ENCODE measurements at places on chromosomes 2 and 18.

GRCh38 chr2:190748966-190749365 lies 100.1 kb downstream of the NAB1 start:
- no peak for DNase-seq

DNA sequence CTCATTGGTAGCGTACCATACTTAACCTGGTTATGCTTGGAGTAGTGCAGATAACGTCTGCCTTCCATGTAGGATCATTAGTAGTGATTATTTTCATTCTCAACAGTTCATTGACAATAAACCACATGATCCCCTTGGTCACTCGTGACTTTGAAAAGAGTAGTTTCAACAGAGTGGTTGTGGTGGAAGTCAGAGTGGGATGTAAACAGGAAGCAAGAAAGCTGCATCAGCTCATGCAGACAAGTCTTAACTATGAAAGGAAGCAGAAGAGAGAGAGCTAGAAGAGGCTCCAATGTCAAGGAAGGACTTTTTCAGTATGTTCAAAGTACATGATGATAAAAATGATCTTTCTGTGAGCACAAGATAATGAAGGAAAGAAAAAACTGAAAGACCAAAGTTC lies 287.4 kb downstream of the MBD2 start:
- DNase-seq: no peak

GRCh38 chr18:59005262-59005661 lies 134.4 kb upstream of the SEC11C start:
- DNase-seq: no peak

DNA sequence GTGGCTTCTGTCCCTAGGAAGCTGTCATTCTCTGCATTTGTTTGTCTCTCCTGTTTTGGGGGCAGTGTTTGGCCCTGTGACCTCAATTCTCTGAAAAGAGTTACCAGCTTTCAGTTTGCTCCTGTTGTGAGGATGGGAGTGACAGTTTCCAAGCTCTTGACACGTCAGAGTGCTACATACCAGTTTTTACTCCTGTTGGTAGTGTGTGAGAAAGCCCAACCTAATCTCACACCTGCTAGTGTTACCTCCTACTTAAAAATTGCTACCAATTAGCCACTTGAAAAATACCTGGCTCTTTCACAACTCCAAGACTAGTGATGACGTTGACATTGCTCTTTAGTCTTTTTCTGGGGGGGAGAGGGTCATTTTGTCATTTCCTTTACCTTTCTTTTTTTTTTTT lies 14.1 kb downstream of the SKA1 start:
- DNase-seq: no peak

DNA sequence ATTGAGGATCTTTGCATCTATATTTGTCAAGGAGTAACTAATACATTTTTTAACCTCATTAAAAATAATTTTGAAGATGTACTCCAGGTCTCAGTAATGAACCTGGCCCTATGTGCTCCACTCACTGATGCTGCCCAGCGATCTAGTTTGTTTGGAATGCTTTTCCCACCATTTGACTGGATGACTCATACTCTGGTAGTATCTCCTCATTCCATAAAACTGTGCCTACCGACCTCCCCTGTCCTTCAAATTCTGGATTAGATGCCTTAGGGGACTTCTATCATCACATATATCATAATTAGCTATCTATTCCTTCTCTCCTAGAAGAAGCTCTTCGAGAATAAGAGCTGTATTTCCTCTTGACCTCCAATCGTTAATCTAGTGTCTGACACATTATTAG lies 83.8 kb downstream of the FAM117B start:
- DNase-seq: no peak

DNA sequence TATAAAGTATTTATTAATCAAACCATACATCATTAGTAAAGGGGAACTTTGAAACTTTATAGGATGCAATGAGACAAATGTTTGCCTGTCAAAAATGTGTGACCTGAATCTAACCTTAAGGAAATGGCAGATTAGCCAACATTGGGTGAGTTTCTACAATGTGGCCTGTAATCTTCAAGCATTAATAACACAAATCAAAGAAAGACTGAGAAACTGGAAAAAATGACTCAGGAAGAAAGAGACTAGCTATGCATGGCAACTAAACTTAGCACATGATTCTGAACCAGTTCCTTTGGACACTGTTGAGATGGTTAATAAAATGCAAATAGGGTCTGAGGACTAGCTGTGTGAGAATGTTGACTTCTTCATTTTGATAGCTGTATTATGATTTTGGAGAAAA lies 628.6 kb upstream of the ID2 start:
- DNase-seq: no peak

DNA sequence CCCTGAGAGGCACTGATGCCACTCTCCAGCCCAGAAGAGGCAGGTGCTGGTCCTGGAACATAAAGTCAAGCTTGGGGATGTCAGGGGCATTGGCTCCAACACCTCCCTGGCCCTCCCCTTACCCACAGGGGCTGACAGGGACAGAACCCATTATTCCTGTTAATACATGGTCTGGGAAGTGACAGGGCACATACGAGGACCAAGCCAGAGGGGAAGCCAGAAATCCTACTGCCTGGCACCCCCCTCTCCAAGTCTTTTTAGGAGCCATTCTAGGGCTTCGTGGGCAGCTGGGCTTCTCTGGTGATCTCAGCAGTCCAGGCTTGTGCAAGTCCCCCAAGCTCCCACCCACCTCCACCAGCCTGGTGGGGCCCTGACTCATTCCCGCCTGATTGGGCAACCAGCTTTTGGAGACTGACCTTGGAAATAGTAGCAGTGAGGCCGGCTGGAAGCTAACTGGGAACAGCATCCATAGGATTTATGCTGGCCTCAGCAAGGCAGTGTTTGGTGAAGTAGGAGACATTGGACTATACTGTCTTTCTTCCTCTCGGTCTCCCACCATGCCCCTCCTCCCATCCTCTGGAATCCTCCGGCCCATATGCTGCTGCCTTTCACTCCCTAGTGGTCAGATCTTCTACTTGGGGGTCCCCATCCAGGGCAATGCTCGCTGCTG lies 86.4 kb upstream of the HK2 start:
- DNase-seq: no peak

- DNase-seq: no peak
These were observed 184.9 kb downstream of the UBE2E3 start for GRCh38 chr2:181165199-181165868.

- DNase-seq: no peak
These were observed 18.1 kb upstream of the SNTG2 start for GRCh38 chr2:932320-933115.

DNA sequence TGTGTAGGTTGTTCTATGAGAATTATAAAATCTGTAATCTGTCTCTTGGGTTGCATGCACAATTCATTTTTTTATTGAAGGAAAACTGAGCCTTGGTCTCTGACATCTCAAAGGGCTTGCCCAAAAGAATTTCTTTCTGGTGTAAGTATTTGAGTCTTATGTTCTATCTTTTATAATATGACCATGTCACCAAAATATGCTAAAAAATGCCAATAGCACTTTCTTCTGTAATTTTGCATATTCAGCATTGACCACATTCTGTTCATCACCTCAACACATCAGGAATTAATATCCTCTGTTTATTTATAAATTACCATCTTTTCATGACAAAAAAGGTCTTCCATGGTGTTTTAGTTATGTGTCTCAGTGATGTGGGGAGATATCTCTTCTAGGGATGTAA lies 268.7 kb upstream of the TCF4 start:
- DNase-seq: no peak

Data from NCI-H1694 treated with DMSO at 0.1 percent for 48 hours (cell line).